IMR-90 (cell line): ENCODE measurements at places on chromosomes 11 and 22. TPM values are rescaled to one million over a fixed set of nuclear protein-coding genes. Genes with fewer than 3 reads are reported as not detected.
A peak's percentile ranks its signal among the peaks of the same experiment; 100 is the strongest.

OR52I1 gene
- not detected in 2 replicates for total RNA-seq

SCGB1A1 gene
- not detected in 2 replicates for total RNA-seq

- no peak for DNase-seq
These were observed 17.2 kb upstream of the TAB1 start for GRCh38 chr22:39382410-39382809.

PLAAT5 gene
- total RNA-seq: not detected in 2 replicates

- DNase-seq: peak; percentile 95
These were observed 59.5 kb downstream of the CDKN1C start for GRCh38 chr11:2825889-2826678.

DNA sequence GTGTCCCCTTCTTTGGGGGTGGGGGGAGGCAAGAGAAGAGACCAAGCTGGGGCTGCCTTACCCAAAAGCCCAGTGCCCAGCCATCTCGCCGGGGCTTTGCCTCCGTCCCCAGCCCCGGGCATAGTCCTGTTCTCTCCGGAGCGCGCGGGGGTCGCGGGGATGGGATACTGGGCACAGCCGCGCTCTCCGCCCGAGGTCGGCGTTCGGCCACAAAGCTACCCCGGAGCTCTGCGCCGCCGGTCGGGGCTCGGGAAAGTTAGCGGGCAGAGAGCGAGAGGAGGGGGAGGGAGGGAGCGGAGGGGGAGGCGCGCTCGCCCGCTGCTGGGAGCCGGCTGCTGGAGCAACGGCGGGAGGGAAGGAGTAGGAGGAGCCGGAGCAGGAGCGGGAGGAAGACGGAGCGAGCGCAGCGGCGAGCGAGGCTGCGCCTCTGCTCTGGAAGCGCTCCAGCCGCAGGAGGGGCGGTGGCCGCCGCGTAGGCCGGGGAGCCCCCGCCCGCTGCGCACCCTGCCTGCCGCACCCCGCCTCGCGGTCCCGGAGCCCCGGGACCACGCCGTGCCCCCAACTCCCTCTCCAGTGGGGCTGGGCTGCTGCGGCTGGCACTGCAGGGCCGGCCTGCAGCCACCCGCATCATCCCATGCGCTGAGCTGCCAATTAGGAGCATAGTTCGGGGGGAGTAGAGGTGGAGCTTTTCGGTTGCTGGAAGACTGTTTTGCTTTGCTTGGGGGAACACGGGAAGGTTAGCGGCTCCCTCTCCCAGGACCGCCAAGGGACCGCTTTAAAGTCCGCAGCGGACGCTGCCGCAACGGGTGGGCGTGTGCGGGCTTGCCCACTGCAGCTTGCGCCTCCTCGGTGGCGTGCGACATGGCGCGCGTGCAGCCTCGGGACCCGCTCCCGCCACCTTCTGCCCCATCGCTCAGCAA lies at the start of gene SCN4B:
SCN4B (minus strand) TSS at position 272 of the 920 bp plus-strand sequence; CDS start at position 122, 150 bp downstream.
- peak; percentile 20 for DNase-seq

DNA sequence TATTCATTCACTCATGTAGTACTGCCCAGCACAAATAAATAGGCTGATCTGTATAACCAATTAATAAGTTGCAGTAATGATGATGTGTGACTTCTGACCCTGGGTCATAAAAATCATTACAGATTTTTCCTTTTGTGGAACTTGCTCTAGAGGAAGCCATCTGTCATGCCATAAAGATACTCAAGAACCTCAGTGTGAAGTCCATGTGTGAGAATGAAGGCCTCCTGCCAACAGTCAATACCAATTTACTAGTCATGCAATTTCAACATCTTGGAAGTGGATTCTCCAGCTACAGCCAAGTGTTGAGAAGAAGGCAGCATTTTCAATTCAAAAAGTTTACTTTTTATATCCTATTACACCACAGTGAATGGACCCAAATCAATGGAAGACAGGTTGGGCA lies 435.6 kb upstream of the LRRC4C start:
- no peak for DNase-seq

DNA sequence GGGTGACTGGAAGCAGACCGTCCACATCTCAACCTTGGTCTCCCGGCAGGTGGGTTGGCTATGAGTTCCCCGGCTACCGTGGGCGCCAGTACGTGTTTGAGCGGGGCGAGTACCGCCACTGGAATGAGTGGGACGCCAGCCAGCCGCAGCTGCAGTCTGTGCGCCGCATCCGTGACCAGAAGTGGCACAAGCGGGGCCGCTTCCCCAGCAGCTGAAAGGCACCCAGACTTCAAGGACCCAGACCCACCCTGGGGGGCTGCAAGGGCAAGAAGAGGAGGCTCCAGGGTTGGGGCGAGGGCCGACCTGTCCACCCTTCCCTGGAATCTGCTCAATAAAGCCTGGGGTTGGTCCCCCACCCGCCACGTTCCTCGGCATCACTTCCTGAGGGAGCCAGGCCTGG lies 7.3 kb downstream of the CRYBB3 start:
- DNase-seq: no peak

DNA sequence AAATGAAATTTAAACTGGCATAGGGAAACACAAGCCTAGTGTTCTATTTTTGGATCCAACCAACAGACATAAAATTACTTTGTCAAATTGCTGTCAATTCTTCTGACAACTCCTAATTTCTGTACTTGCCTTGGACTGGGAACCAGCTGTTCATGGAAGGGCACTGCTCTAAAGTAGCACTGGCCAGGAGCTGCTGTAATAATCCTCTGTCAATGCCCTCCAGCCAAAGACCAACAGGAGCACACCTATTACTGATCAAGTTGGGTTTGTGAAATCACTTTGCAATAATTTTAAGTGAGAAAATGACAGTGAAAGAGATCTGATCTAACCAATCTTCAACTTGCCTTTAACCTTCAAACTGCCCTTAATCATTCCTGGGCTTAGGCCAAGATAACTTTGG lies 18.9 kb upstream of the TMEM123 start:
- no peak for DNase-seq

PLCB3 gene
- 24.9 and 26.9 TPM in 2 replicates for total RNA-seq

- peak; percentile 85 for DNase-seq
These were observed 9.7 kb upstream of the CCKBR start for GRCh38 chr11:6249770-6250555.

- DNase-seq: no peak
These were observed 46.3 kb downstream of the PIK3C2A start for GRCh38 chr11:17161515-17161914.

MRGPRX3 gene
- not detected in 2 replicates for total RNA-seq

DEFB131B gene
- not detected in 2 replicates for total RNA-seq

ZFTA gene
- total RNA-seq: 5.4 and 7.2 TPM in 2 replicates

GRCh38 chr11:21474529-21474928 lies 718.4 kb upstream of the ANO5 start:
- DNase-seq: no peak

GRCh38 chr11:15104166-15104565 lies 10.6 kb upstream of the INSC start:
- peak; percentile 40 for DNase-seq

FJX1 gene
- 8.1 and 8.4 TPM in 2 replicates for total RNA-seq

DNA sequence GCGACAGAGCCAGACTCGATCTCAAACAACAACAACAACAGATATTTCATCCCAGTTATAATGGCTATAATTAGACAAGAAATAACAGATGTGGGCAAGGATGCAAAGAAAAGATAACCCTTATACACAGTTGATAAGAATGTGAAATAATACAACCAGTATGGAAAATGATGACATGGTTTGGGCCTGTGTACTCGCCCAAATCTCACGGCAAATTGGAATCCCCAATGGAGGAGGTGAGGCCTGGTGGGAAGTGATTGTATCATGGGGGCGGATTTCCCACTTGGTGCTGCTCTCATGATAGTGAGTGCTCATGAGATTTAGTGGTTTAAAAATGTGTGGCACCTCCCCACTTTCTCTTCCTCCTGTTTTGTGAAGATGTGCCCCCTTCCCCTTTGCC lies 104.1 kb downstream of the C11orf87 start:
- DNase-seq: no peak

MS4A15 gene
- total RNA-seq: not detected in 2 replicates

APOBEC3B gene
- total RNA-seq: 17.2 and 17.6 TPM in 2 replicates

- DNase-seq: peak; percentile 95
These were observed at the start of gene ZMAT5 for GRCh38 chr22:29766632-29767170. Gene ZMAT5 (minus strand): TSS chr22:29767007. CDS start chr22:29748544, 18,463 bp downstream.

GRCh38 chr11:120569861-120570260 lies 58.3 kb downstream of the GRIK4 start:
- no peak for DNase-seq

GRCh38 chr11:117334896-117335295 lies 7.2 kb downstream of the CEP164 start:
- DNase-seq: no peak

ART5 gene
- total RNA-seq: not detected in 2 replicates

DNA sequence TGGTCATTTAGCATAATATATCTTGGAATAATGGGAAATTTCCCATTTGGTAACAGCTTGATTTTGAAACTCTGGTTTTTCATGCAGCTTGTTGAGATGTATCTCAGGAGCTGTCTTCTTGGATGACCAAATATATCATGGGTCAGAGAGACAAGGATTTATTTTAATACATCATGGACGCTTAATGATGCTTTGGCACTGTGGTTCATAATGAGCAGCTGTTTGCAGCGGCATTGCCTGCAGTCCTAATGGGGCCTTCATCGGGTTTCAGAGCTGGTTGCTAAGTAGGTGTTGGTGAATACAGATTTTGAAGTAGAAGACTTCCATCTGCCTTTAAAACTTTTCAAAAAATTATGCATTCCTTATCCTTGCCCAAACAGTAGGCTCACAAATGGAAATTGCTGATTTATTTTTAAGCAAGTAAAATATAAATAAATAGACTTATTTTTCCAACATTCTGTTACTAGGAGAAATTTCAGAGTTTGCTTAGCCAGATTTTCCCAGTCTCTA lies 389.5 kb upstream of the FAT3 start:
- DNase-seq: no peak

GRCh38 chr11:68934666-68935065 lies 31.0 kb downstream of the IGHMBP2 start:
- DNase-seq: no peak

DNA sequence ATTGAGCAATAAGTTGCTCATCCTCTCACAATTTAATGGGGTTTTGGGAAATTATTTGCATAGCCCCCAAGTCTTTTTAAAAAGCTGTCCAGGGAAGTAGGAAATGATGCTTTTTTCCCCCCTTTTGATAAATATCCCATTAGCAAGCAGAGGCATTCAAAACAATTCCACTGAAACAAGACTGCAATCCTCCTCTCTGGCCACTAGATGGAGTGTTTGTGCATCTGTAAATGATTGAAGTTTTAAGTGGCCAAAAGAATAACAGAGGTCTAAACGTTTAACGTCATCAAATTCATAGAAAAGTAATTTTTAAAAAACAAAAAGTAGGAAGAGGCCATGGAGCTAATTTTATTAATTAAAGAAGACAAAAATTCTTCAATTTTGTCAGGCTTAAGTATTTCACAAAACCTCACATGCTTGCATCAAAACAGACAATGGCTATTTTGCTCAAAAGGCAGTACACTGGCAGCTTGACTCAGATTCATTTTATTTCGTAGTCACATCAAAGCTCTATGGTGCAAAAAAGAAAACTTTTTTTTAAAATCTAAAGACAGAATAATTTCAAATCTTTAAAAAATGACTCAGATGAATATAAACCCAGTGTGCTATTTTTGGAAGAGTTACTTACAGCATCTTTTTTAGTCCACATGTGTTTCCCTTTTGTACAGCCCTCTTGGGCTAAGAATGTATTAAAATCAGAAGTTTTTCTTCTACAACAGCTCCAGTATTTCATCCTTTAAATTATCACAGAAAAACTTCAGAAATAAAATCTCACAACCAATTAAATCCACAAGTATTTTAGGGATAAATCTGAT lies 17.8 kb downstream of the CHORDC1 start:
- peak; percentile 66 for DNase-seq

- DNase-seq: peak; percentile 99
These were observed 56.9 kb upstream of the PRSS23 start for GRCh38 chr11:86743223-86744118.

DNA sequence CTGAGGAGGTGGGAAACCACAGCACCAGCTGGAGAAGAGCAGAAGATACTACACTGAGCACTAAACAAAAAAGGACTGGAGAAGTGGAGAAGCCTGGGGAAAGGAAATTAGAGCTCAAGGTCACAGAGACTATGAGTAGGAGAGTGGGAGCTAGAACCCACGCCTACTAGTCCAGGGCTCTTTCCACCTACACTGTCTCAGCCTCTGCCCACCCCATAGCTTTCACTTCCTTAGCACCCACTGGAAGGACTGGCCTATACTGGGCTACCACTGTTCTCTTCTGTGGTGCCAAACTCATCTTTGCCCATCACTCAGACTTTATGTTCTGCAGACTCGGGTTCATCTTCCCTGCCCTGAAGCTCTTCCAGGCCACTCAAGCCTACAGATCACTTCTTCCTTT lies 94.3 kb upstream of the PHOX2A start:
- no peak for DNase-seq

- DNase-seq: no peak
These were observed 53.0 kb upstream of the TIMP3 start for GRCh38 chr22:32748509-32748908.

DNA sequence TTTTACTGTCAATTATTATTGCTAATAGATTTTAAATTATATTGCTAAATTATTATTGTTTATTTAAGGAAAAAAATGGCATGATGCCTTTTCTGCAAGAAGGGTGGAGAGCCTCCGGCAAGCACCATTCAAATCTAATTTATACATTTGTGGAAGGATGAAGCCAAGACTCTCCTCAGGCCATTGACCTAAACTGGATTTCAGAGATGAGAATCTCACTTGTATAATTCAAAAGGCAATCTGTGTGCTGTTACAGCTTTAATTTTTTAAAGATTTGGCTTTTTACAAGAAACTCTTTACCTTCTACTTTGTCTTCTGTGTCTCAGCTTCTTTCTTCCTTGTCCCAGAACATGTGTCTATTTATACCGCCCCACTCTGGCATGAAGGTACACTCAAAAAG lies 722.5 kb downstream of the ETS1 start:
- no peak for DNase-seq
